ENCODE measurements at places on chromosomes 4 and X. TPM values are rescaled to one million over a fixed set of nuclear protein-coding genes. Genes with fewer than 3 reads are reported as not detected.

The PPP1R2C gene
- not detected for polyA plus RNA-seq

The L1CAM gene
- 10.5 TPM for polyA plus RNA-seq

The PSMD10 gene
- polyA plus RNA-seq: 69.1 TPM

The CYBB gene
- 25.0 TPM for polyA plus RNA-seq

The BEND2 gene
- polyA plus RNA-seq: not detected

The OTUD6A gene
- polyA plus RNA-seq: not detected

The PNMA6F gene
- not detected for polyA plus RNA-seq
